ENCODE measurements at places on chromosomes 3 and 15.

GRCh38 chr3:30622790-30623189, 16.4 kb downstream of the TGFBR2 start:
- no peak for DNase-seq

DNA sequence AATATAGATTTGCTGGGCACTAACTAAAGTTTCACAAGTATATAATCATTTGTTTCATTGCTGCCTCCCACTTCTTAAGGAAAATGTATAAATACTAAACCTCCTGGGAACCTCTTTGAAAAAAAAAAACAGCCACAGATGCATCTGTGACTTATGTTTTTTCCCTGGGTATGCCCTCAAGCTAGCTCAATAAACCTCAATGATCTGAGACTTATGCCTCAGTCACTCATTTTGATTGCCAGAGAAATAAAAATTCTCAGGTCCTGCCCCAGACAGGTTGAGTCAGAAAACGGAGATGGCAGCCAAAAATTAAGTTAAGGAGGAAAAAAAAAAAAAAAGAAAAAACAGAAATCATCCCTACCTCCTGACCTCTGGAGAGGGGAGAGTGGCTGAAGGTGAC, 22.1 kb downstream of the ILDR1 start:
- no peak for DNase-seq

DNA sequence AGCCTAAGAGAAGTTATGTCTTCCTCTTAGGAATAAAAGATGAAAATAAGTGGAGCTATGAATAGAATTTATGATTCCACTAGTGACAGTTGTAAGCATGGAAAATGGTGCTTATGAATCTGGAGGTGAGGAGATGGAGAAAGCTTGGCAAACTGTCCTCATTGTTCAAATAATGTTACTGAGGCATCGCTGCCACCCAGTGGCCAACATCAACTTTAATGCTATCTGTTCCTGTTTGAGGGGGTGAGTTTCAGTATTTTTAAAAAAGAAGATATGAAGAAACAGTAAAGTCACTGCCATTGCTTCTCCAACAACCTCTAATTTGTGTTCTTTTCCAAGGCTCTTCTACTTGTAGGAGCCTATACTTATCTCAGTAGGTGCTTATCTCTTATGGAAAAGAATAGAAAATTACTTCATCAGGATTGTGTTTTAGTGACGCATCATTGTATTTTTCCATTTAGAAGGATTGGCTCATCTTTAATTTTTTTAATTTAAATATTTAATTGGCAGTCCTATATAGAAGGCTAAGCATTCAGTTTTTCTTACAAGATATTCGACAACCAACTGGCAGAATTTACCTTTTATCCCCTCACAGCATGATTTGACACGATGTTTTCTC, 260.4 kb upstream of the P2RY1 start:
- DNase-seq: peak; percentile 31

GRCh38 chr15:43436395-43436794, 56.6 kb downstream of the TP53BP1 start:
- DNase-seq: no peak

GRCh38 chr3:12131351-12132090, 27.2 kb downstream of the TIMP4 start:
- DNase-seq: no peak

DNA sequence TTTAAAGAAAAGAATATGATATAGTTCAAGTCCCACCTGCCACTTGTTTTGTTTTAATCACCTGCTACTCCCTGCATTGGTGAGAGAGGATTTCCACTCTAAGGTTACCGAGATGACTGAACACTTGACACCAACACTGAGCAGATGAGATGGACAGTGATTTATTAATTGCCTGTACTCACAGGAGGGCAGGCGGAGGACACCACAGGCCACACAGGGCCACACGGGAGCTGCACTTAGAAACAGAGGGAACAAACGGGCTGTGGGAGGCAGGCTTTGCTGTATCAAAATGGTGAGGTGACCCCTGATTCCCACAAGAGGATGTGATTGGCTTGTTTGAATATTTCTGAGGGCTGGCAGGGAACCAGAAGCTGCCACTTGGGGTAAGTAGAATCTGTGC, 10.8 kb downstream of the MINAR1 start:
- no peak for DNase-seq

DNA sequence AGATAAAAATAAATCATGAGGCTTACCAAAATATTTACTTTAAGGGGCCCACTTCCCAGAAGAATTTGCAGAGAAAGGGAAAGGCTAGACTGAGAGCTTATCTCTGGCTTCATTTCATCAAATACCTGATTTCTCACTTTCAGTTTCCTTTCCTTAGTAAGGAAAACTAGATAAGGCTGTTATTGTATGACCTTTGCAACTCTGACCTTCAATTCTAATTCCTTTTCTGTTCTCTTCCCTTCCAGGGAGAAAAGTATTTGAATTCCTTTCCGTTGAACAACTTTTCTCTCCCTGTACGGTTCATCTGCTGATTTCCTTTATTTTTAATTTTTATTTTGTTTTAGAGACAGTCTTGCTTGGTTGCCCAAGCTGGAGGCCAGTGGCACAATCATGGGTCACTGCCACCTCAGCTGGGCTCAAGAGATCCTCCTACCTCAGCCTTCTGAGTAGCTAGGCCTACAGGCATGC, 7.1 kb upstream of the PXK start:
- no peak for DNase-seq

DNA sequence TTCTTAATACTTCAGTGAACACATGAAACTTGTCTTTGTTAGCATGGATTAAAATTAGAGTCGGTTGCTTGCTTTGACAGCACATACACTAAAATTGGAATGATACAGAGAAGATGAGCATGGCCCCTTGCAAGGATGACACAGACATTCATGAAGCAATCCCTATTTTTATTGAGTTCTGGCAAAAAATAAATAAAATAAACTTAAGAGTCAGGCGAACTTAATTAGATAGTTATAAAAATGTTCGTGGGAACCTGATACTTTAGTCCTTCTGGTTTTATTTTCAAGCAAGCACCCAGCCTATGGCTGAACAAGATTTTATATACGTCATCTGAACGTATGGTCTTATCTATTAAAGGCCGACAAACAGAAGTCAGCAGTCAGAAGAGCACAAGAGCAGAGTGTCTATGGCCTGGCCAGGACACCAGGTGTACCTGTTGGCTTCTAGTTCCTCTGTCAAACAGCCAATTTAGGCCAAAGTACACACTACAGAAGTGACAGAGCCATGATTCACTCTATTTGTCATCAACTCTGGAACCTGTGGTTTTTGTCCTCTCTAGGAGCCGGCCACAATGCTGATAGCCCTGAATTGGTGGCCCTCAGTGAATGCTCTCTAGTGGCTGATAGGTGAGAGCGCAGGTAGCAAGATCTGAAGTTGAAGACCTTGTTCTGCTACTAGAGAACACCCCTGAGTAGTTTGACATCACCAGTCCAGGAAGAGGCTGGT, 64.3 kb downstream of the LEO1 start:
- no peak for DNase-seq

GRCh38 chr3:148066802-148067201, 630.9 kb upstream of the AGTR1 start:
- no peak for DNase-seq

DNA sequence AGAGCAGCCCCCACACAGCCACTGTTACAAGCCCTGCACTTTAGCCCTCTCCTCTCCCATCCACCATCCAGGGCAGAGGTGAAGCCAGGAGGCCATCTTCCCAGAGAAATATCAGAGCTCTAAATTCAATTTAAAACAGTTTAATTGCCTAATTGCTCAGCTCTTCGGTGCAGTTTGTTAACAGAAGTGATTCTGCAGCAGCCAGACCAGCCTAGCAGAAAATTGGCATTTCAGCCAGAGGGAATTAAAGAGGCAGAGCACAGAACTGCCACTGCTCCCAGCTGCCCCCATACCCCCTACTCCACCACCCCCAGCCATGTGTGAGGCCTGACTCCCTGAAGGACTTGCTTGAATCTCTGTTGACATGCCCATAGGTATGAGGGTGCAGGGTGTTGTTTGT, 38.5 kb downstream of the TPRA1 start:
- no peak for DNase-seq

DNA sequence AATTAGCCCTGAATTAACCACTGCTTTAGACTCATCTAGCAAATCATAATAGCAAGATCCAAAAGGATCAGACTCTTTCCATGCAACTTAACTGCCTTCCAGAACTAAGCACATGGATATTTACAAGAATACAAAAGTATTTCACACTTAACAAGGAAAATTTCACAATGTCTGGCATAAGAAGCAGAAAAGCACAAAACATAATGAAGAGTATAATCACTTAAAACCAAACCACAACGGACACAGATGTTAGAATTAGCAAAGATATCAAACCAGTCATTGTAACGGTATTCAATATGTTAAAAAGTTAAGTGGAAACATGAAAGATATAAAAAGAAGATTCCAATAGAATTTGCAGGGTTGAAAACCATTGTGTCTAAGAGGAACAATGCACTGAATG, 51.5 kb upstream of the COL6A6 start:
- no peak for DNase-seq

DNA sequence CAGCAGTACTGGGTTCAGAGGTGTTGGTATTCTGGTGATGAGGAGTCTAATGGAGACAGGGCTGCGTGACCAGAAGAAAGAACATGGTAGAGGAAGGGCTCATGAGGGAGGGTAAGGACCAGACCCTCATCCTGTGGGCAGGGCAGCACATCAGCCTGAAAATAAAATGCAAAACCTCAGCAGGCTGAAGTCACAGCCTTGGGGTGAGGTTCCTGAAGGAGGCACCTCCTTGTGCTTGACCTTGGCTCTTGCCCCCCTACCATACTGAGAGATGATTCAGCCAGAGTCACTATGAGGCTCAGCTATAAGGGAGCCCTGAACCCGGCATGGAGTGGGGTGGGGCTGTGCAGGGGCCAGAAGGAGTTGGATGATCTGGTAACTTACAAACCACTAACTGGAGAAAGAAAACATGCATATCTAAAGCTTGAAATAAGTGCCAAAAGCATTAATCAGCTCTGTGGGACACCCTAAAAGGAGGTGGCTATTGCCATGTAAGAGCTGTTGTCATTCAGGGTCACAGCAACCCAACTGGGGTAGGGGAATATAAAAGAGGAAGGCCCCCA, 60.2 kb downstream of the CORO2B start:
- no peak for DNase-seq

- DNase-seq: no peak
These were observed 291.7 kb downstream of the SUCLG2 start for GRCh38 chr3:67362686-67363085.

DNA sequence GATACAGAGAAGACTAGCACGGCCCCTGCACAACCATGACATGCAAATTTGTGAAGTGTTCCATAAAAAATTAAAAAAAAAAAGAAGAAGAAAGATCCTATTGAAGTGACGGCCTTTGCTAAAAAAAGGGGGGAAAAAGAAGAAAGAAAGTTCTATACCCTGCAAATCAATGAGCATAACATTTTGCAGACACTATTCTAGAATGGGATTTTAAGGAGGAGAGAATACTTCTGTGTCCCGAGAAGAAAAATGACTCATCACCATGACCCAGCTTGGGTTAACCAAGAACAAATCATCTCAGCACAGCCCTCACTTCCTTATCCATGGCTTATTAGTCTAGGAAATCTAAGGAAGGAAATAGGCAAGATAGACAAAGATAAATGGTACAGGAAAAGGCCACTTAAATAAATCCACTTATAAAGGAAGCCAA, 7.4 kb upstream of the SH3BP5 start:
- DNase-seq: no peak

- DNase-seq: no peak
These were observed 40.7 kb upstream of the LYZL4 start for GRCh38 chr3:42451116-42451515.

GRCh38 chr3:131794766-131795388, 239.9 kb downstream of the CPNE4 start:
- DNase-seq: no peak

Data from caudate nucleus (tissue), 63 donors.